ENCODE measurements at places on chromosomes 12 and 14.

- peak; percentile 63 for DNase-seq
Measured at GRCh38 chr12:51823875-51824565, 24.5 kb downstream of the FIGNL2 start.

- no peak for DNase-seq
Measured at GRCh38 chr12:15811214-15812127, 22.3 kb upstream of the EPS8 start.

DNA sequence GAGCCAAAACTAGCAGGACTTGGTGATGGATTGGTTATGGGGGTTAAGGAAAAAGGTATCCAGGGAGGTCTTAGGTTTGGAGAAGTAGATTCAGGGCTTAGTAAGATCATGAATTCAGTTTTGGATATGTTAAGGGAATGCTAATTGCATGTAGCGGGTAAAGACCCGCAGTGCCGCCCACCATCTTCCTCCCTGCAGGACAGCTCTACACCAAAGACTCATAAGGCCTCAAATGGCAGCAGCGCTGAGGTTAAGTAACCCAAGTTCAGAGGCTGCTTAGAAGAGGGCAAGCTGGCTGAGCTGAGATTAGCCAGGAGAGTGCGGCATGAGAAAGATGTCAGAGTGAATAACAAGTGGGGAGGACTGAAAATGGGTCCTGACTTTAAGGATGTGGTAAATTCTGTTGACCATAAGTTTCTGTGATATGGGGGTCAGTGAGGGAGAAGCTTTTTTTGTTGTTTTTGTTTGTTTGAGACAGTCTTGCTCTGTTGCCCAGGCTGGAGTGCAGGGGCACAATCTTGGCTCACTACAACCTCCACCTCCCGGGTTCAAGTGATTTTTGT lies 26.2 kb downstream of the RAD9B start:
- no peak for DNase-seq

- no peak for DNase-seq
Measured at GRCh38 chr14:64963611-64964010, 8.5 kb downstream of the RAB15 start.

DNA sequence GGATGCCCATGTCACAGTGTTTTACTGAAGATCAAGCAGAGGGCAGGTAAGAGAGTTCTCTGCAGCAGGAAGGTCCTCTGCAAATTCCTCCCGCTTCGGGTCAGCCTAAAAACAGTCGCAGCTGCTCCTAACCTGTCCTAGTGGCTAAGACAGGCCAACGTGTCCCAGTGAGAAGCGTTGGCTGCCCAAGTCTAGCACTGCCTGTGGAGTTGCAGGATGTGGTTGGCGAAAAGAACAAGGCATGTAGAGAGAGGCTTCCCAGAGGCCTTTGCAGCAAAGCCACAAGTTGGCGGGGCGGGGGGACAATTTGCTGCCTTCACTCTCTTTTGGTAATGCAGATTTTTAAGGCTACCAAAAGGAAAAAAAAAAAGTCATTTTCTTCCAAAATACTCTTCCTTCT lies 340.1 kb downstream of the BCL11B start:
- no peak for DNase-seq

DNA sequence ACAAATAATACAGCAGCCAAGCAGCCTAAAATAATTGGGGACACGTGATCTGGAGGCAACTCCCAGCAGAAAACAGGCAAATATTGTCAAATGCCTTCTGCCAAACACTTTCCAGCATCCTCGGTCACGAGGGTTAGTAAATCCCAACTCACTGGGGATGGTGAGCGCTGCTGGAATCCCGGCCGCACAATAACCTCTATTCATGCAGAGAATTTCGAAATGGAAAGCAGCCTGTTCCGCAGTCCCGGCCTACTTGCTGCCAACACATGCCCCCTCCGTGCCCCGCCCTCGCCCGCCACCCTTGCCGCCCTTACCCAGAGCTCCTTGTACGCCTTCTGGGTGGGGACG lies 62.2 kb downstream of the RFX4 start:
- DNase-seq, result no peak

GRCh38 chr12:108430926-108431325 lies 84.2 kb upstream of the FICD start:
- no peak for DNase-seq

DNA sequence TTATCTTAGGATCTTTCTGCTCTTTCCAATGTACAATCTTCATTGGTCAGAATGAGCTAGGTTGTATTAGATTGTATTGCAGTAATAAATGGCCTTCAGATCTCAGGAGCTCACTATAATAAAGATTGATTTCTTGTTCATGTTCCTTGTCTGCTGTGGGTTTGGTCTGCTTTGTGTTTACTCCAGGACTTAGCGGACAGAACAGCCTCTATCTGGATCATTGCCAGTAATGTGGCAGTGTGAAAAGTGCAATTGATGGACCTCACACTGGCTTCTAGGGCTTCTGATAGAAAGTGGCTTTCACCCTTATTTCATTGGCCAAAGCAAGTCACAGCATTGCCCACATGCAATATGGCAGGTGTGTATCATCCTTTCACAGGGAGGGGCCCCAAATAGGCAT lies 81.2 kb downstream of the BTG1 start:
- no peak for DNase-seq

GRCh38 chr12:57989838-57990237 lies 48.5 kb downstream of the ATP23 start:
- no peak for DNase-seq

DNA sequence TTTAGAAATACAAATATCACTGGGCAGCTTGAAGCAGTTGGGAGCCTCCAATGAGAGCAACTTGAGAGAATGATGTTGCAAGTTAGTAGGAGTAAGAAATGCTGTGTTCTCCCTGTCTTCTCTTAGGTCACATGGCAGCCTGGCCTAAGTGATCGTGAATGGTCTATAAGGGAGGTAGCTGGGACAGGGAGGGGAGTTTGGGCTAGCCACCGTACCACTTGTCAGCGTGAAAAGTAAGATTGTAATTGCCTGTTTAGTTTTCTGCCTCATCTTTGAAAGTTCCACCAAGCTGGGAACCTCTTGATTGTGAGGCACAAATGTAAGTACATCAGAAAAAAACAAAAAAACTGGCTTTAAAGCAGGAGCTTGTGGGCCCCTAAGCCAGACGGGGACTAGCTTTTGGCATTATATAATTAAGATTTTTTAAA lies 36.4 kb downstream of the MDM2 start:
- no peak for DNase-seq

All from NCI-H226 (cell line).